G401 (cell line): ENCODE measurements at places on chromosomes 6 and 20.

DNA sequence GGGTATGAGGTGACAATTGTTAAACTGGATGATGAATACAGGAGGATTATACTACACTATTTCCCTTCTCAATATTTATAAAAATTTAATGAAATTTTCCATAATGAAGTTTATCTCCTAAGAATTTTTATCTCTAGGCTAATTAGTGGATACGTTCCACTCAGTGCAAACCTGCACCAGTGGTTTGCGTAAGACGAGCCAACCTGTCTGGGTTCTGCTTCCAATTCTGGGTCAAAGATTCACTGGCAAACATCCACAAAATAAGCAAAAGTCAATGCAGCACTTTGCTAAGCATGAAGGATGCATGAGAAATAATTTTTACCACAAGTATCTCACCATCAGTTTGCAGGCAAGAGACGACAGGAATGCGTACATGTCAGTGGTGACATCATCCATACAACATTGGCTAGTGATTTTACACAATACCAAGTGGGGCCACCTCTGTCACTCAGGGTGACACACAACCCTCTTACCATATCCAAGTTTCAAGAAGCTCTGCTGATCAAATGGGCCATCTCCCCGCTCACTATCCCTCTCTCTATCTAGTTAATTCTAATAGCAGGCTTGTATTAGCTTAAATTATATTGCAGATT is 51.7 kb downstream of the FAM50B start:
- DNase-seq: no peak

DNA sequence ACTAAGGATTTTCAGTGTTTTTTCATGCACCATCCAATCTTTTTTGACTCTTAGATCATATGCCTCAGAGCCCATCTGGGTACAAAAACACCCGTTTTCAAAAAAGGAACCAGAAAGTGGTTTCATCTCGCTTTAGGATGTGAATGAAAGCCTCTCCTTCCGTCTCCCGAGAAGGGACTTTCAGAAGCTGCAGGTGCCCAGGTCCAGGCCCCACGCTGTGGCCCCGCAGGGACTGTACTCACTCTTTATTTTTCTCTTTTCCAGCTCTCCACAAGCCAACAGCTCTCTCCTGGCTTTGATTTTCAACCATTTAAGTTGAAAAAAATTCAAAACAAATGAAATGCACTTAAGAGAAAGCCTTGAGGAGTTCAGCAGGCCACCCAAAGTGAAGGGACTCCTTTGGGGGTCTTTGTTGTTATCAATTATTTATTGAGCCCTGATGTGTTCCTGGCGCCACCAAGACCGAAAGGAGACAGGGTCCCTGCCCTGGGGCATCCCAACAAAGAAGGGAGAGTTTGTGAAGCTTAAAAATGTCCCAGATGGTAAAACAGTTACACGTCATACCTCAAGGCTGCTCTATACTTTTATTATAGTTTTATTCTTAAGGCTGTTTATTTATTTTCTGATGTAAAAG is 467.3 kb downstream of the PREX1 start:
- no peak for DNase-seq

- DNase-seq: no peak
Measured at GRCh38 chr6:24092407-24092806, 33.6 kb upstream of the NRSN1 start.

- no peak for DNase-seq
Measured at GRCh38 chr6:119603501-119603900, 253.9 kb upstream of the MAN1A1 start.

DNA sequence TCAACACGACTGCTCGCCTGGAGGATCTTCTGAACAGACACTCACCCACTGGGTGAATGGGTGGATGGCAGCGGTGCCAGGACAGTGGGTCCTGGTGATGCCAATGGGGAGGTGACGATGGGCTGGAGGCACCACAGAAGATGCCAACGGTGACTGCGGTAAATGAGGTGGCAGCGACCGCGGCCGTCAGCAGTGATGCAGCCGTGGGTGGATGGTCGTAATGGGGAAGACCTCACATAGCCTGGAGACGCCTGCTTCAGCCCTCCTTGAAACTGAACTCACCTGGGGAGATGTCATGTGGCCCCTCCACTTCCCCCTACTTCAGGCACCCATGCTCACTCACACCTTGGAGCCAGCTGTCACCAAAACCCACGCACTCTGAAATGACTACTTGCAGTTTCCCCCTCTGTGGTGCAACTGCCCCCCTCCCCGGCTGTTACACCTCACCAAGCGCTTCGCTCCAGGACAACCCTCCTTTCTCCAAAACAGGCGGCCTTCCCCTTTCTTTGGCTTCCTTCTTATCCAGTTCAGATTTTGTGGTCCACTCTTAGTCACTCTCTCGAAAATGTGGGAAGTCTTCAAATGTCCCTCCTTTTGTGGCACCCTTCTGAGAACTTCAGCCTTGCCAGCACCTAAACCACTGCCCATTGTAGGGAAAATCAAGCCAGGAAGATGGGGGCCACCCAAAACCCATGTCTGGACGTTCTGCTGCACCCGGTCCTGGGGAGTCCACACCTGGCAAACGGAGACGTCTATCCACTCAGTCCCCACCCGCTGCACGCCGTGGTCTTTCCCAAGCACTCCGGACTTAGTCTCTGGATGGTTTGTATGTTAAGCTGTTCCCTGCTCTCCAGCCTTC is 10.4 kb upstream of the ABHD16B start:
- DNase-seq: no peak

DNA sequence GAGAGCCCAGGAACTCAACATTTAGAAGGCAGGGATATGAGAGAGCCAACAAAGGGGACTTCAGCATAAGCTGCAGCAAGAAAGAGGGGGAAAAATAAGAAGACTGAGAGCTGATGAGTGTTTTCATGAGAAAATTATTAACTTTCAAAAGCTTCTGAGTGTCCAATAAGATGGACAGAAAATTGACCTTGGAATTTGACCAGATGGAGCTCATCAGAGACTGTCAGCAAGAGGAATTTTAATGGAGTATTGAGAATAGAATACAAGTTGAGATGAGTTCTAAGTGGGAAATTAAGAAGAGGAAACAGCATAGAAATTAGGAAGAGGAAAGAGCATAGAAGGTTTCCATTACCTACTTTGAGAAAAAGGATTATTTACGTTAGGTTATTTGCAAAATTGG is 428.2 kb downstream of the LMBRD1 start:
- no peak for DNase-seq

DNA sequence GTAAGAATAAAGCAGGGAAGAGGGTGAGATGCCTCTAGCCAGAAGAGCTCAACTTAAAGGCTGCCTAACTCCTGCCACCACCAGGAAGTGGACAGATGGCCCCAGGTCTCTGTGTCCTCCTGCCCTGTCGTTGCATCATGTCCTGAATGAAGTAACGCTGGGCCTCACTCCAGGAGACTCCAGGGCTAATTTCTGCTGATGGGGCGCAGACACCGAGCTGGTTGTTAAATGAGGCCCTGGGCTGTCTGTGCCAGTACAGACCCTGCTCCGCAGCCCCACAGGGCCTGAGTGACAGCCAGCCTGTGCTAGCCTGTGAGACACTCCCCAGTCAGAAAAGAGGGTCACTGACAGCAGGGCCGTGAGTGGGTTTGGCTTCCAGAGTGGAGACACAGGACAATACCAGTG is 6.5 kb downstream of the IP6K3 start:
- DNase-seq: peak; percentile 98

DNA sequence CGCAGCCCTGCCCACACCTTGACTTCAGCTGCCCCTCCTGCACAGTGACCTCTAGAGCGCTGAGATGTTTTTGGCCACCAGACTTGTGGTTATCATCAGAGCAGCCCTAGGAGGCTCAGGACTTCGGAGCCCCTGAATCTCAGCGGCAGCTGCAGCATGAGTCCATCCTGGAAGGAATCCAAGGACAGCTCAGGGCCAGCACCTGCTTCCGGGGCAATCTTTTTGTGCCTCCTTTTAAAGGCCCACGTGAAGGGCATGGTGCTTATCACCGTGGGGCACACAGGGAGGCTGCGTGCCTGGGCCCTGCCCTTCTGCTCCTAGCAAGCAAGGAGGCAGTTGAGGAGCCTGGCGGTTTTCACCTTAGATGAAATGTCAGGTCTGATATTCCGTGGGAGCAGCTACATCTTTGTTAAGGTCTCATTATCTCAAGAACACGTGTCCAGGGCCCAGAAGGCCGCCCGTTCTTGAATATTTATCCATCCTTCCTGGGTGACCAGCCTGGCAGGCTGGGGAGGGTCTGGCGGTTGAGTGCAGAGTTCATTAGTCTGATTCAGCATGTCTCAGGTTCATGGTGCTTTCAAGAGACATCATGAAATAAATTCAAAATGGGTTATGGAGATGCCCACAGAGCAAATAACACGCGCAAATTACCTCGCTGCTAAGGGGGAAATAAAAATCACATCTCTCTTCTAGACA is 392.4 kb downstream of the TAF4 start:
- DNase-seq: no peak

- DNase-seq: no peak
Measured at GRCh38 chr6:27476090-27476489, 3.2 kb upstream of the ZNF184 start.

DNA sequence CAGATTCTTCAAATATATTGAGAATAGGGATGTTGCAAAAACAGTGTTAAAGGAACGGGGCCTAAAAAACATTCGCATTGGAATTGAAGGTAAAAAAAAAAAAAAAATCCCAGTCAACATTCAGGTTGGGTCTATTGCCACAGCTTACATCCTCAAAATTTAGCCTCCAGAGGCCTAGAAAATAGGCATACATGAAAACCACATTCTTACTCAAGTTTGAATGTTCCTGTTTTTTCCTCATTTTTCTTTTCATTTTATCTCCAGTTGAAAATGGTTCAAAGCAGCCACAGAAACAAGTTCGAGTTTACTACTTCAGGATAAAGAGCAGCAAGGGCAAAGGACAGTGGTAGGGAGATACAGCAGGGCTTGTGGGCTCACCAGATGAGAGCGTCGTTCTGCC is 41.9 kb downstream of the KCTD20 start:
- no peak for DNase-seq

- no peak for DNase-seq
Measured at GRCh38 chr20:20611167-20611566, 101.3 kb downstream of the RALGAPA2 start.

GRCh38 chr6:164148788-164149187 is 734.3 kb downstream of the QKI start:
- no peak for DNase-seq

- DNase-seq: no peak
Measured at GRCh38 chr6:155352811-155353210, 38.5 kb upstream of the TFB1M start.

DNA sequence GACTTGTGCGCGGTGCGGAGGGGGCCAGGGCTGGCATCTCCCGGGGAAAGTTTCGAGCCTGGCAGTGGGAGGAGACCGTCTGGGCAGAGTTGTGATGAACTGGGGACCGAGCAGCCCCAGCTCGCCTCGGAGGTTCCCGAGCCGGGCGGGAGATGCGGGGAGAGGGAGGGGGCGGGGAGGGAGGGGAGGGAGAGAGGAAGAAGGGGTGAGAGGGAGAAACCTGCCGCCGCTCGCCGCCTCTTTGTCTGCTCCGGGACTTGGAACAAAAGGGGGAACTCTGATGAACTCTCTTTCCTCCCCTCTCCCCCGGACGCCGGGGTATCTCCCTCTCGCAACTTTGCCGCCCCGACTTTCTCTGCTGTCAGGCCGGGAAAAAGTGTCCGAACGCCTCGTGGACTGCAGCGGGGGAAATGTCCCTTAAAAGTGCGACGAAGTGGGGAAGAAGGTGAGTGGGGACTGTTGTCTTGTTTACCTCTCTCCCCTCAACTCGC is 72.7 kb downstream of the SOX4 start:
- no peak for DNase-seq

- DNase-seq: no peak
Measured at GRCh38 chr20:59055302-59055701, 12.7 kb upstream of the PRELID3B start.

DNA sequence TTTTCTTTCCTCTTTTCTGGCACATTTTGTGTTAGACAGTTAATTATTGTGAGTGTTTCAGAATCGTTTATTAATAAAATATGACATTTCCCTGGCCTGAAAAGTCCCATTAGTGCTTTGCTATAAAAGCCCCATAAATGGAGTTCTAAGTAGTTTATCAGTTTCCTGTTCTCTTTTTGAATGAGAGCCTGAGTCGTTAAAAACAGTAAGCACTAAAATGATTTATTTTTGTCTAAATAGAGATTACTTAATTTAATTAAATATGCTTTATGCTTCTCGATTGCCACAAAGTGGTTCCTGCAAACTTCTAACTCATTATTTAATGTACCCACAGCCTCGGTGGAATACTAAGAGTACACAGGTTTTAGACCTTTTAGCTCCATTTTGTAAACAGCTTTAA is 577.9 kb downstream of the C6orf118 start:
- no peak for DNase-seq

DNA sequence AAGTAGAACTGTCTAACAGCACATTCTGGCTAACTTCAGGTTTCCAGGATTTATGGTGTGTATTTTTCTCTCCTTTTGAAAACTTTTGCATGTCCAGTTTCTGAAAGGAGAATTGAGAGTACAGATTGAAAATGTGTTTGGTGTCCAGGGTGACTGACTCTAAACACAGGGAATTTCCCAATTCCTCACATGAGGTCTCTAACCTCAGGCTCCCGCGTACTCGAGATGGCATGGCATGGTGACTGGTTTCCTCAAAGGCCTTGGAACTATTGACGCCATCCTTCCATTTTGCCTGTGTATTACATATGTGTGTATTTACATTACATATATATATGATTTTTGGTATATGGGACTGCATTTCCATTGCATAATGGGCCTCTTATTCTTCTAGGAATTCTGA is 52.5 kb downstream of the PRND start:
- no peak for DNase-seq

- no peak for DNase-seq
Measured at GRCh38 chr20:42406826-42407225, 782.9 kb downstream of the PTPRT start.

- peak; percentile 77 for DNase-seq
Measured at GRCh38 chr6:31402324-31403282, 792 bp upstream of the MICA start.

DNA sequence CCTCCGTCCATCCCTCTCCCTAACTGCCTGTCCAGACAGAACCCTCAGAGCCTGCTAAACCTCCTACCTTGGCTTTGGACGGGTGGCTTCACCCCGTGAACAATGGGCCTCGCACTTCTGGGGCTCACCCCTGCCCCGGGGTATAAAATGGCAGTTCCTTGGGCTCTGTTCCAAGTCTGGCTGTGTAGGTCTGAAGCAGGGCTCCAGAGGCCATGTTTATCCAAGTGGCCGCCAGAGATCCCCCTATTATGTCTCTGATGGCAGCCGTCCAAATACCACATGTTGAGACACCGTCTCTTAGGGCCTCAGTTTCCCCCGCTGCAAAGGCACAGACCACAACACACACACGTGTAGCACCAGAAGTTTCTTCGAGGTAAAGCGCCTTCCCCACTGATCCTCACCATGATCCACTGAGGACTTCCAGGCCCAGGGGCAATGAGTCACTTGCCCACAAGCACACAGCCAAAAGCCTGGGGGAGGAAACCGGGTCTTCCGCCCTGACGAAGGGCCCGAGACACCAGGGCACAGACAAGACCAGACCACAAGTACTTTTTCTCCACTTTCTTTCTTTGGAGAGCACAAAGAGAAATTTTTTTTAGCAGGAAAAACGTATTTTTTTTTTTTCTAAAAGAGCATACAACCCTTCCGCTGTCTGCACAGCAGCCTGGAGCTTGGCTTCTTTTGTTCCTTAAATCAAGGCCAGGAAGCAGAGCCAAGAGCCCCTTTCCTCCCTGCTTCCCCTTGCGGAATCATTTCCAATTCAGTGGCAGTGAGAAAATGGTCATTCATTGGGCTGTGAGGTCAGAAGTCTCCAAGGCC is 11.8 kb downstream of the CPNE5 start:
- DNase-seq: no peak
